ENCODE measurements at places on chromosomes 12 and 14.

GRCh38 chr12:105382771-105383622 lies 52.5 kb downstream of the C12orf75 start:
- DNase-seq: peak; percentile 73

DNA sequence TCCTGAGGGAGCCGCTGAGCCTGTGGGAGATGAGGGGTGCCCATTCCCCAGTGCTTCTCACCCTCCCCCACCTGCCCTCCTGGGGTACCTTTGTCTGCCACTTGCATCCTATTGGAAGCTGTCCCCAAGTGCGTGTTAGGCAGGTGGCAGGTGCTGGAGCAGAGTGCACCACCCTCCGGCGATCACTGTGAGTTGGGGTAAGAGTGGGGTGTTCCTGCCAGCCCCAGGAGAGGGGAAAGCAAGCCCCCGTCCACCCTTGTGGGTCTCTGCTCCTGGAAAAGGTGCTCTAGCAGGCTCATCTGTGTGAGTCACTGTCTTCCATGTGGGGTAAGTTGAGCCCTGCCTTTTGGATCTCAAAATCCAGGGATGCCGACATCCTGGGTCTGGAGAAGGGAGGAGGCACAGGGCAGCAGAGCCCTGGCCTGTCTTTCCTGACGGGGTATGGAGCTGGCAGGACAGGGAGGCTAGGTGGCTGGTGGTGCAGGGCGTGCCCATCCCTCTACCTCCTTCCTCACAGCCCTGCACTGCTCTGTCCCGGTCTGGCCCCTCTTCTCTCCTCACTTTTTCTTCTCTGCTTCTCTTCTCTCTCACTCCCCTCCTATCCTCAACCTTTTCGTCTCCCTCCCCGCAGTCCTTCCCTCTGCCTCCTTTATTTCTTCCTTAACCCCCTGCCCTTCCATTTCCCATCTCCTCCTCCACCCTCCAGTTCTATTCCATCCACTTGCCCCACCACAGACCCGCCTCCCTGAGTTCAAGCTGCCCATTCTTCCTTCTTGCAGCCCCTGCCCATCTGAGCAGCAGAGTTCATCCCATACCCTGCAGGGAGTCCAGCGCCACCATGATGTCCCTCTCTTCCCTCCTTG lies 20.1 kb upstream of the KRT7 start:
- DNase-seq: no peak

GRCh38 chr14:99134516-99135046 lies 137.4 kb downstream of the BCL11B start:
- no peak for DNase-seq

- no peak for DNase-seq
These were observed 49.6 kb downstream of the CCDC92 start for GRCh38 chr12:123923038-123923437.

- no peak for DNase-seq
These were observed 25.9 kb downstream of the DYRK2 start for GRCh38 chr12:67674417-67674816.
